Activated naive CD8-positive, alpha-beta T cell treated with anti-CD3 and anti-CD28 coated beads for 36 hours (primary cell): ENCODE measurements at places on chromosomes 4 and X. TPM values are rescaled to one million over a fixed set of nuclear protein-coding genes. Genes with fewer than 3 reads are reported as not detected.

GRCh38 chr4:561426-561825, 14.7 kb downstream of the TMEM271 start:
- DNase-seq, result no peak

DNA sequence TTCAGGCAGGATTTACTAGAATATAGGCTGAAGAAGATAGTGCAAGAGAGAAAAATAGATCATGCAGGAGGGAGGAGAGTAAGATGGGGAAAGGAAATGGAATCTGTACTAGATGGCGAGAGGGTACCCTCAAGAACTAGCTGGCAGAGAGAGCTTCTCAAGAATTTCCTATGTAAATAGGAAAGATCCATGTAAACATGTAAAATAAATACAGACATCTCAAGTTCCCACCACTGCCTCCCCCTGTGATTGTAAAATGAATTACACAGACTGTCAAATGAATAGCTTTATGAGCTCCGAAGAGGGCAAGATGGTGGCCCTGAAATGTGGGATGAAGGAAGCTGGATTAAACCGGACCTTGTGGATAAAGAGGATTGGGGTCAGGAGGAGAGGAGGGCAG, 178.0 kb downstream of the PALLD start:
- no peak for DNase-seq

GRCh38 chr4:148330724-148331123, 111.5 kb downstream of the NR3C2 start:
- DNase-seq, result no peak

DNA sequence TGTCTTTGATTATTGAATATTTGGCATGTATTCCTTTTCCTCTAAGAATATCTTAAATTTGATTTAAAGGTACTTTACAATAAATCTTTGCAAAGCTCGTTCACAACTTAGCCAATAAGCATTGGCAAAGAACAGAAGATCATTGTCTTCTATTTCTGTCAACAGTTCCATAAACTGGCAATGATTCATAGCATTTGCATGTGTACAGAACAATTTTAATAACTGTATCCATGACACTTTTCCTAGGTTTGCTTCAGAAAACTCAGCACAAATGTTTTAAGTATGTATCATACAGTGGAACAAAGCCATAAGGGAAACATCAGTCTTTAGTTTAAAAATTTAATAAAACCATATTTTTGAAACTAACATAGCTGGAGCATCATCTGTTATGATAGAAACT, 462.7 kb upstream of the RPS6KA3 start:
- no peak for DNase-seq

PRR32 gene
- not detected for total RNA-seq
